ENCODE measurements at places on chromosomes 11 and 22.

- no peak for DNase-seq
Observed at GRCh38 chr22:47116426-47117341, 354.2 kb downstream of the TBC1D22A start.

DNA sequence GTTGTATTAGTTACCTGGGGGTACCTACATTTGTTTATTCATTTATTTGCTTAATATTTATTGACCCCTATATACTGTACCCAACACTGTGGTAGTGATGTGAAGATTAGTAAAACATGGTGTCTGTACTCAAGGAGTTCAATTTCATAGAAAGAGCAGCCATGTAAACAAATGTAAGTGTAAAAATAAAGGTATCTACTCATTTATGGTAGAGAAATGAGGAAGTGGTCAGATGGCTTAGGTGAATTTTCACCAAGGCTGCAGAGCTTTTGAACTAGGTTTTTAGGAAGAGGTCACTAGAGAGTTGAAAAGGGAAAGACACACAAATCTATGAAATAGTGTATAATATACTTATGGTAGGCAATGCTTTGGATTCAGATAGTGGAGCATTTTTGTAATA is 11.1 kb downstream of the CTR9 start:
- DNase-seq, result no peak

GRCh38 chr22:49998718-49999062 is 13.9 kb downstream of the IL17REL start:
- DNase-seq, result no peak

DNA sequence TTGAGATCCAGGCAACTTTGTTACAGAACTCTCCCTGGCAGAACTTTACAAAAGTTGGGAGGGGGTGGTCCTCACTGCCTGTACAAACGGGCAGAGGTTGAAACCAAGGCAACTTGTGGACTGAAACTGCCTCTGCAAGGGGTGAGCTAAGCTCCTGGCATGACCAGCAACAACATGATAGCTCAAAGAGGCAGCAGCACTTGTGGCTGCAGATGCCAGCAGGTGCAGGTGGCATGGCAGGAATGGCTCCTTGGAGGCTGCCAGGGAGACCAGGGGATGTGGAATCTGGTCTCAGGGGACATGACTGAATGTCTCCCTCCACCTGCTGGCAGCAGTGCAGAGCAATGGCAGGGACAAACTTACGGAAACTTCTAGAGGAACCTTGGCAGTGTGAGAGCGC is 38.8 kb upstream of the PHF21A start:
- no peak for DNase-seq

DNA sequence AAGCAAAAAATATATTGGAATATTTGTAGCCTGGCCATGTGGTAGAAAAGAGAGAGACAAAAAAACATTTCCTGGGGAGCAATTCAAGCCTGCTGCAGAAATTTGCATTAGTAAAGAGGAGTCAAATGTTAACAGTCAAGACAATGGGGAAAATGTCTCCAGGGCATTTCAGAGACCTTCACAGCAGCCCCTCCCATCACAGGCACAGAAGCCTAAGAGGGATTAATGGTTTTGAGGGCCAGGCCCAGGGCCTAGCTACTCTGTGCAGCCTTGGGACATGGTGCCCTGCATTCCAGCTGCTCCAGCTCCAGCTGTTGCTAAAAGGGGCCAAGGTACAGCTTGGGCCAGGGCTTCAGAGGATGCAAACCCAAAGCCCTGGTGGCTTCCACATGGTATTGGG is 46.8 kb downstream of the PGR start:
- no peak for DNase-seq

DNA sequence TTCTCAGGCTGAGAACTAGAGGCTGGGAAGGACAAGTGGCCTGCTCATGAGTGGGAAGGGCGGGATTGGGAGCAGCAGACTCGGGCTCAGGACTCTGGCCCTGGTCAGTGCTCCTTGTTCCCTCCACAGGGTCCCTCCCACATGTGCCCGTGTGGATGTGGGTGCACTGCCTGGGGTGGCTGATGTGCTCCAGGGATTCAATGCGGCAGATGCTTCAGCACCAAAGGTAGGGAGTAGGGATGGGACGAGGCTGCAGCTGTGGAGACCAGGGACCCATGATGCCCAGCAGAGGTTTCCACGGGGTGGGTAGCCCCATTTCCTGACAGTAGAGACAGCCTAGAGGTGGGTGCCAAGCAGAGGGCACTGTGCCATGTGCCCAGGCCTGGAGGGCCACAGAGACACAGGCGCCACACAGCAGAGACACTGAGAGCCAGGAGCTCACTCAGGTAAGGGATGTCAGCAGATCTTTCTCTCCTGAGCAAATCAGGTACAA is 89.5 kb downstream of the GGTLC2 start:
- no peak for DNase-seq

DNA sequence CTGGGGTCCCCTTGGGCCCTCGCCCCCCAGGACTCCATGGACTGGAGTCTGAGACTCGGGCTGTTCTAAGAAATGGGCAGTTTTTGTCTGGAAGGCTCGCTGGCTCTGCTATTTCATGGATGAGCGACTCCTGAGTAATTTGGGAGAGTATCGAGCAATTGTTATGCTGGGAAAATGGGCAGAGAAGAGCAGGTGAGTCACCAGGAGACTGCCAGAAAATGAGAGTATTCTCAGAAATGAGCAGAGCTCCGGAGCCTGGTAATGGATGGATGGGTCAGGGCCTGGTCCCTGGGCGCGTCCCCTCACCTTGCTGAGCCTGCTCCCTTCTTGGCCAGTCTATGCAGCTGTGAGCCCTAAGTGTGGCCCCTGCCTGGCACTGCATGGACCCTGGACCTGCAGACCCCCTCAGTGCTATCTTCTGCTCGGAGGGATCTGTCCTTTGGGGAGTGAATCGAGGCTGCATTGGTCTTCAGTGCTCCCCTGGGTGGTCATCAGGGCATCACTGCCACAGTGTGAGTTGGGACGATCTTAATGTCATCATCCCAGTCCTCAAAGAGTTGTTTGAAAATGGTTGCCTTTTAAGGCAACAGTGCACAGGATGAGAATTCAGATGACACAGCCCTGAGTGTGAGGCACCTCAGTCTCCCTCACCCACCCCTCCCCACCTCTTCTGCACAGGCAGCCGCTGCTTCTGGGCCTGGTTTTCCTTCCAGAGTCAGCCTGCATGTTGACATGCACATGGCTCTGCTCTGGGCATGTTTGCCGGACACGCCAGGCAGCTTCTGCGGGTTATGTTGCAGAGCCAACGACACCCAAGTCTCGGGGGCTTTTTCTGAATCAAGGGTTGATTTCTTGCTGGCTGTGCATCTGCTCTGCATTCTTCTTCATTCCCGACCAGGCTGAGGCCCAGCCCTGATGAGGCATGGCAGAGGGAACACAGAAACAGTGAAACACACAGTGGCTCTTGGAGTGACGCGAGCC is 519.0 kb downstream of the TBC1D22A start:
- no peak for DNase-seq

- no peak for DNase-seq
Observed at GRCh38 chr22:47355776-47356510, 593.5 kb downstream of the TBC1D22A start.

DNA sequence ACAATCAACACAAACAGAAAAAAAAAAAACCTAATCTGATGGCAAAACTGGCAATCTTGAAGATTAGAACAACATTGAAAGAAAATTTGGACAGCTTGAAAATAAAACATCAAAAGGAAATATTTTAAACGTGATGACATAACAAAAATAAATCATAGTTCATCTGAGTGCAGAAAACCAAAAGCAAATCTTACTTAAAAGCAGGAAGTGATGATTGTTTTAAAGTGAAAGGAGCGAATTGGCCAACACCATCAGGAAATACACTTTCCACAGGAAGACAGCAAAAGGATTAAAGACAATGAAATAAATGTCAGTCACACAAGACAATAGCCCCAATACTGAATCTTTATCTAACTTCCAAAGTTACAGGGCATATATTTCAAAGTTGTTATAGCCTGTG is 696.5 kb upstream of the CHORDC1 start:
- no peak for DNase-seq

GRCh38 chr22:41913842-41914534 is 886 bp downstream of the SHISA8 start:
- DNase-seq, result no peak
